ENCODE measurements at places on chromosomes 1 and 21. TPM values are rescaled to one million over a fixed set of nuclear protein-coding genes. Genes with fewer than 3 reads are reported as not detected.

The CNST gene
- total RNA-seq, result 27.2 TPM

The ZBTB8A gene
- total RNA-seq, result 0.29 TPM

The BGLAP gene
- total RNA-seq, result 3.7 TPM

- DNase-seq, result no peak
These were observed 116.8 kb upstream of the FAM78B start for GRCh38 chr1:166283600-166283999.

- DNase-seq, result no peak
These were observed 11.3 kb downstream of the SYTL1 start for GRCh38 chr1:27353166-27353565.

DNA sequence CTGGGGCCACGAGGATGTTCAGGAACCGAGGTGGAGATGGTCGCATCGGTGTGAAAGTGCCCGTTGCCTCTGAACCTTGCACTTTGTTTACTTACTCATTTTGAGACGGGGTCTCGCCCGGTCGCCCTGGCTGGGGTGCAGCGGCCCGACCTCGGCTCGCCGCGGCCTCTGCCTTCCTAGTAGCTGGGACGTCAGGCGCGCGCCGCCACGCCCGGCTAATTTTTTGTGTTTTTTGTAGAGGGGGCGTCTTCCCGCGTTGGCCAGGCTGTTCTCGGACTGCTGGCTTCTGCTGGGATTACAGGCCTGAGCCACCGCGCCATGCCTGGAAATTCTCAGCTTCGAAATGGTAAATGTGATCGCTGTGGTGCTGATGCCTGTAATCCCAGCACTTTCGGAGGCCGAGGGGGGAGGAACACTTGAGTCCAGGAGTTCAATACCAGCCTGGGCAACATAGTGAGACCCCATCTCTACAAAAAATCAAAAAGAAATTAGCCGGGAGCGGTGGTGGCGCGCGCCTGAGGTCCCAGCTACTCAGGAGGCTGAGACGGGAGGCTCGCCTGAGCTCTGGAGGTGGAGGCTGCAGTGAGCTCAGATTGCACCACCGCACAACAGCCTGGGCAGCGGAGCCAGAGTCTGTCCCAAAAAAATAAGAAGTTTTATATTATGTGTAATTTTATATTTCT, 684 bp upstream of the MRPL20 start:
- DNase-seq, result peak; percentile 49

DNA sequence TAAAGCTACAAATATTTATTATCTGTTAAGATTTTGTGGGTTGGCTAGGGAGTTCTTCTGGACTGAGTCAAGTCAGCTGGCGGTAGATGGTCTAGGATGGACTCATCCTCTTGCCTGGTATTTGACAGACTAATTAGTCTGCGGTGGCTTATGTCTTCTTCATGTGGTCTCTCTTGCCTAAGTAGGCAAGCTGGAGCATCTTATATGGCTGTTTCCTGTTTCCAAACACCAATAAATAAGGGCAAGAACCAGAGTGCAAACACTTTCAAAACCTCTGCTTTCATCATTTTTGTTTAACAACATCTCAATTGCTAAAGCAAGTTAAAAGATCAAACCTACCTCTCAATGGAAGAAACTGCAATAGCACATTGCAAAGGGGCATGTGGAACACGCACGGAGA, 484.8 kb downstream of the PTPRC start:
- no peak for DNase-seq

DNA sequence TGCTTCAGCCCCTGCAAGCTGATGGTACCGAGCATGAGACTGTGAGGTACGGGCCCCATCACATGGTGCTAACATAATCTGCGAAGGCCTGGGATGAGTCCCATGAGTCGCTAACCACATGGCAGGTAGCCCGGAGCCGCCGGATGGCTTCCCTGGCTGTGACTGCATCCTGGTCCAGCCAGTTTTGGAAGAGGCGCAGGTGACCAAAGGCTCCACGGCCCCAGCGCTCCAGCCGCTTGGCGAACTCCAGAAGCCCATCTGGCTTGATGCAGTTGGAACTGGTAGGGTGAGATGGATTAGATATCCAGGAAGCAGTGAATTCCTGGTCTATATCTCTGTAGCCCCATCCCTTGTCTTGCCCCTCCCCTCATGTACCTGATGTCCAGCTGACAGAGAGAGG, 24.6 kb downstream of the LRRC41 start:
- no peak for DNase-seq

DNA sequence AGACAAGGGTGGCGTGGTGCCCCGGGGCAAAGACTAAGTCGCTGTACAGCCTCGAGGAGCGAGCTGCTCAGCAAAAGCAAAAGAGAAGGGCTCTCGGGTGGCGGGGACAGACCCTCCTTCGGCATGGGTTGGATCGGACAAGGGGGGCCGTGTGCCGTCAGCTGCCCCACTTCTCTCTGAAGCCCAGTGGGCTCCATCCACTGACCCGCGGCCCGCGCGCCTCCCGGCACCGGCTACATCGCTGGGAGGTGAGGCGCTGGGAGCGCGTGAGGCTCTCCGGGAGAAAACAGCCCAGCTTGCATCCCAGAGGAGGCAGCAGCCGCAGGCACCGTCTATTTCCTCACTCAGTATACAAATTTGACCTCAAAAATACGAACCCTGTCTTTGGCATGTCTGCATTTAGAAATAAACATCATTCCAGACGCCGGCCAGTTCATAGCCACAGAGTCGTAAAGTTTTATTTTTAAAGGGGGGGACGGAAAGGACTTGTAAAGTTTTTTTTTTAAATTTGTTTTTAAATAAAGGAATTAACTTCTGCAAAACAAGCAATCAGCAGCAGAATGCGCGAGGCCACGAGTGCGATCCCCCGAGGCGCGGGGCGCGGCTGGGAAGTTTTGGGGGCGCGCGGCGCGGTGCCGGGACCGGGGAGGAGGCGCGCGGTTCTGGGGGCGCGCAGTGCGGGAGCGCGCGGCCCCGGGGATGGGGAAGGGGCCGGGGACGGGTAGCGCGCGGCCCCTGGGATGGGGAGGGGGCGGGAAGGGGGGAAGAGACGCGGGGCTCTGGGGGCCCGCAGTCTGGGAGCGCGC, 689 bp upstream of the GPR137B start:
- DNase-seq, result peak; percentile 40

Measured in OCI-LY7 (cell line).